ENCODE measurements at places on chromosomes 12 and 14.

DNA sequence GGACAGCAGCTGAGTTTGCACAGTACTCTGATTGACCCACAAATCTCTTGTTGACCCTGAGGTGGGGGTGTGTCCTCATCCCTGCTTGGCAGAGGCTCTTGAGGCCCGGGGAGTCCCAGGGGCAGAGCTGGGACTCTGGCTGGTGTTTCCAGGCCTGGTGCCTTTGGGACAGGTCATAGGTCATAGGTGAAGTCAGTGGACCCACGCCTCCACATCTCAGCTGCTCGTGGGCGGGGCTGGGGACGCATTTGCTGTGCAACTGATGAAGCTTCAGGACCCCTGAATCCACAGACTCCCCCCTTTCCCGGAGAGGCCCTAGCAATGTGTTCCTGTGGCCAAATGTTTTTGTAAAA, 408 bp upstream of the CACNA2D4 start:
- no peak for DNase-seq

DNA sequence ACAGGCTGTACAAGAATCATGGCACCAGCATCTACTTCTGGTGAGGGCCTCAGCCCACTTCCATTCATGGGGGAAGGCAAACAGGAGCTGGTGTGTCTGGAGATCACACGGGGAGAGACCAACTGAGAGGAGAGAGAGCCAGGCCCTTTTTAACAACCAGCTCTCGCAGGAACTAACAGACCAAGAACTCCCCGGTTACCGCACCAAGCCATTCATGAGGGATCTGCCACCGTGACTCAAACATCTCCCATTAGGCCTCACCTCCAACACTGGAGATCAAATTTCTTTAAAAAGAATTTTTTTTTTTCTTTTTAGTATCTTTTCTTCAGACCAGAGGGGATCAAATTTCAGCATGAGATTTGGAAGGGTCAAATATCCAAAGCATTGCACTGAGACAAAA, 16.7 kb upstream of the AQP2 start:
- no peak for DNase-seq

- DNase-seq = no peak
Measured at GRCh38 chr12:59499774-59500173, 96.1 kb upstream of the SLC16A7 start.

DNA sequence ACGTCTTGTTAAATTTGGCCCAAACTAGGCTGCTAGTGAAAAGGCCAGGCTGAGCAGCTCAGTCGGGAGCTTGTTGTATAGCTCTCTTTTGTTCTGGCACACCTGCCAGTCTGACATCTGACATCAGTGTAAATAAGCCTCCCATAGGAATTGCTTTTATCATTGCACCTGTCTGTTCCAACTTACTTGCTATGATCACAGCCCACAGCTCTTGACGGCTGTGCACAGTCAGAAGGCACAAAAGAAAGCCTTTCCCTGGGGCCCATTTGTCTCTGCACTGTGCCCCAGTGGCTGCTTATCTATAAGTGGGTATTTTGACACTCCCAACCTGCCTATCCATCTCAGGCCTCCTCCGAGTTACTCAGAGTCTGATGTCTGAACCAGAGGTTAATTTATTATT, 324.5 kb downstream of the NUAK1 start:
- DNase-seq = no peak

DNA sequence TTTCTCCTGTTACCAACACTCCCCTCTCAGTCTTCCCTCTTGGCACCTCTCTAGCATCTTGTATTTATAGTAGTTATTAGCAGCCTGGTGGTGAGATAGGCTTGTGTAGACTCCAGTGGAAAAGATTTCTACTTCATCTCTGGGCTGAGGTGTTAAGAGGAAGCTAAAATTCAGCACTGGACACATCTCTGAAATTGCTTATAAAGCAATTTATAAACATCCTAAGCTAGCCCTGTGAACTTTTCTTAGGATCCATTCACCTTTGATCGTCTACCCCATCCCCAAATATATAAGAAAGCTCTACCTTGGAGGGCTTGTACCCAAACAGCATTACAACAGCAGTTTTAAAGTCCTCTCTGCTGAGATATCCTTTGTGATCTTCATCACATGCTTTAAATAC, 928 bp downstream of the EFCAB11 start:
- DNase-seq = no peak

DNA sequence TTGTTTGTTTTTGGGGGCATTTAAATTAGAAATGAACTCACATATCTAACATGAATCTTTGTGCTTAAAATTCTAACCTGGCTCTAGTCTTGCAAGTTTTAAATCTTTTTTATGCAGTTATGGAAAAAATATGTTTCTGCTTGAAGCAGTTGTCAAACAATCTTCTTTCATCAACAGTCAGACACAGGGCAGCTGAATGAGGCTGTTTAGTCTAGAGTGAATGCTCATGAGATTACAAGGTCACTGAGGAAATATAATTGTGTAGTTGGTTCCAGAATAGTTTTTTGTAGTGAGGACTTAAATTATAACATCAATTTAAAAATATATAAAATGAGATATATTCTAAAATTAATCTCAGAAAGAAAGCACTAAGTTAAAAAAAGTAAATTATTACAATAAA, 76.5 kb downstream of the TRMT5 start:
- DNase-seq = no peak

- DNase-seq = peak; percentile 74
Measured at GRCh38 chr12:76259660-76260389, 88.4 kb downstream of the BBS10 start.

- DNase-seq = no peak
Measured at GRCh38 chr14:26845151-26845818, 247.5 kb upstream of the NOVA1 start.

DNA sequence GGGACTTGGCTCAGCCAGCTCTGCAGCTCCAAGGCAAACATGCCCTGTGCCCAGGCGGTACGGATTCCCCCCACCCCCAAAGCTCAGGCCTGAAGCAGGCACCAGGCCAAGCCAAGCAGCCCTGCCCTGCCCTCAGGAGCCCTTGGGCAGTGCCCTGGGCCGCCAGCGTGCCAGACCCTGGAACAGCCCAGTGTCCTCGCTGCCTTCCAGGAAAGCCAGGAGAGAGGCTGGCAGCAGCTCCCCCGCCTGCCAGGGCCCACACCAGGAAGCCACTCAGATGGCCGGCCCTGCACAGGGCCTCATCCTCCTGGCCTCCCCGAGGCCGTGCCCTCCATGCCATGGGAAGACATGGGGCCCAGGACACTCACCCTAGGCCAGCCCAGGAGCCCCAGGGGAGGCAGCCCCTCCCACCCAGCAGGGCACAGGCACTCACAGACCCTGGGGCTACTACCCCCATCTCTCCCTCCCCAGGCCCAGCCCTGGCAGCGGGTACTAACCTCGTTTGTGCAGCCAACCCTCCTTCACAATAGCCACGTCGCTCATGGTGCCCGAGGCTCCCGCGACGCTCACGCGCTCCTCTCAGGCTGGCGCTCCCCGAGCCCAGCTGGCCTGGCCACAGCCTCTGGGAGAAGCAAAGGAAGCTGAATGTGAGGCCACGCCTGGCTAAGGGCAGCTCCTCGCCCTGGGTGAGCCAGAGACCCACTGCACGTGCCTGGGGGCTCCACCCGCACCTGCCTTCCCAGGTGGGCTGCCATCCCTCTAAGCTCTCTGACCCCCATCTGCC, 3.3 kb downstream of the AKT1 start:
- DNase-seq = no peak

DNA sequence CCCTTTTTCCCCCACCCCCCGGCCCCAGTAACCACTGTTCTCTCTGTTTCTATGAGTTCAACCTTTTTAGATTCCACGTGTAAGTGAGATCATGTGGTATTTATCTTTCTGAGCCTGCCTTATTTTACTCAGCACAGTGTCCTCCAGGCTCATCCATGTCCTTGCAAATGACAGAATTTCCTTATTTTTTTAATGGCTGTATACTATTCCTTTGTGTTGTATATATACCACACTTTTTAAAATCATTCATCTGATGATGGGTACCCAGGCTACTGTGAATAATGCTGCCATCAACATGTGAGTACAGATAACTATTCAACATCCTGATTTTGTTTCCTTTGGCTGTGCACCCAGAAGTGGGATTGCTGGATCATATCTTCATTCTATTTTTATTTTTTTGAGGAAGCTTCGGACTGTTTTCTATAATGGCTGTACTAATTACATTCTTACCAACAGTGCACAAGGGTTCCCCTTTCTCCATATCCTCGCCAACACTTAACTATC, 54.7 kb downstream of the DDX51 start:
- DNase-seq = no peak

GRCh38 chr12:123998344-123998990, 25.5 kb downstream of the ZNF664 start:
- DNase-seq = no peak

- DNase-seq = no peak
Measured at GRCh38 chr14:54784060-54784459, 118.6 kb downstream of the GCH1 start.

- DNase-seq = no peak
Measured at GRCh38 chr12:19066475-19067001, 63.0 kb upstream of the PLEKHA5 start.

- DNase-seq = no peak
Measured at GRCh38 chr12:3353621-3354020, 137.4 kb upstream of the PRMT8 start.

DNA sequence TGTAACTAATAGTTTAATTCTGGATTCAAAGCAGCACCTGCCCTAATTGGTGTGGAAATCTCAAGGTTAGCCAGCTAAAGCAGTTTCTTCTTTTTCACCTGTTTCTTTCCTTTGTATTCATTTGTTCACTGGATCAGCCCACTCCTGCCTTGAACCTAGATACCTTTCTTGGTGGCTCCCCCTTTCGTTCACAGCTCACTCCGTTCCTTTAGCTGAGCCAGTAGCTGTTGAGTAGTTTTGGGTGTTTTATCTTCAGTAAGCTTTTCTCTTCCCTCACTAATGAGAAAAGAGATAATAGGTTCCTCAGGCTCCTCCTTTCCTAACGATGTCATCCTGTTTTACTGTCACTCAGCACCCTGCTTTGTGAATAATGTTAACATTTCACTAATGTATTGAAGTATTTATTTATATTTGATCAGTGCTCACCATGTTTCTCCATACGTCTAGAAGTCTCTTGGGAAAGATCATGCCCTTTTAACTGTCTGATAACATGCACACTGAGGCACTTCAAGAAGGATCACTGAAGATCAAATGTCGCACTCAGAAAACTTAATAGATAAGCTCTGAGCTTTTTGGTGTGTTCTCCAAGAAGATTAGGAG, 121.1 kb downstream of the TGFB3 start:
- DNase-seq = no peak

DNA sequence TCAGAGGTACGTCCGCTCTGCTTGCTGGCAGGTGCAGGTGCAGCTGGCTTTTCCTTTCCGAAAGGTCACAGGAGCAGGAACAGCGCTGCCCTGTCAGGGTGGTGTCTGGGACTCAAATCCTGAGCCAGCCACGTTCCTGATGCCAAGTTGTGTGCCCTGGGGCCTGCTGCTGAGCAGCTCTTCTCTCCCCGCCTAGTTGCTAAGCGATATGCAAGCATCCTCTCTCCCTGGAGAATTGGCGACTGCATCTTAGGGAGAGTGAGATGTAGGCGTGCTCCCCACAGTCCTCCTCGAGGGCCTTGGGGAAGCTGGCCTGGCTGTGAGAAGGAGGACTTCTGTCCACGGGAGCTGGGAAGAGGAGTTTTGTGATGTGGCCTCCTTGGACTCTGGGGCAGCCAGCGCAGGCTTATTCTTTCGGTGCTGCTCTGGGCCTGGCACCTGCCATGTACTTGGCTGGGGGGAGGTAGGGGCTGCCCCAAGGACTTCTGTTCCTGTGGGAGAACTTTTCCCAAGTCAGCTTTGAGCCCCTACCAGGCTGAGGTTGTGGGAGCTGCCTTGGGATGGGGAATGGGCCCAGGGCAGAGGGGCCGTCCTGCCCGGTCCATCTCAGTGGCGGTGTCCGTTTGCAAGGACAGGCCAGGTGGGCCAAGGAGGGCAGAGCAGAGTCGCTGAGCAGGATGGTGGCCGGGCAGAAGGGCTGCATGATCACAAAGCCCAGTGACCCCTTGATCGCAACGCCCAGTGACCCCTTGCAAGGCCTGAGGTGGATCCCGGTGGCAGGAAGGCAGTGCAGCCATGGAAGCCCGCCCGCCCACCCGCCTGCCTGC, 183.5 kb downstream of the ADGRD1 start:
- no peak for DNase-seq

- peak; percentile 94 for DNase-seq
Measured at GRCh38 chr12:89733579-89734201, 25.1 kb upstream of the ATP2B1 start.

All from NCI-H226 (cell line).